ENCODE measurements at places on chromosomes 5 and 9.

GRCh38 chr9:114680259-114681001, 1.6 kb downstream of the TEX48 start:
- DNase-seq: no peak

GRCh38 chr5:75733767-75734166, 16.5 kb upstream of the POC5 start:
- DNase-seq: no peak

DNA sequence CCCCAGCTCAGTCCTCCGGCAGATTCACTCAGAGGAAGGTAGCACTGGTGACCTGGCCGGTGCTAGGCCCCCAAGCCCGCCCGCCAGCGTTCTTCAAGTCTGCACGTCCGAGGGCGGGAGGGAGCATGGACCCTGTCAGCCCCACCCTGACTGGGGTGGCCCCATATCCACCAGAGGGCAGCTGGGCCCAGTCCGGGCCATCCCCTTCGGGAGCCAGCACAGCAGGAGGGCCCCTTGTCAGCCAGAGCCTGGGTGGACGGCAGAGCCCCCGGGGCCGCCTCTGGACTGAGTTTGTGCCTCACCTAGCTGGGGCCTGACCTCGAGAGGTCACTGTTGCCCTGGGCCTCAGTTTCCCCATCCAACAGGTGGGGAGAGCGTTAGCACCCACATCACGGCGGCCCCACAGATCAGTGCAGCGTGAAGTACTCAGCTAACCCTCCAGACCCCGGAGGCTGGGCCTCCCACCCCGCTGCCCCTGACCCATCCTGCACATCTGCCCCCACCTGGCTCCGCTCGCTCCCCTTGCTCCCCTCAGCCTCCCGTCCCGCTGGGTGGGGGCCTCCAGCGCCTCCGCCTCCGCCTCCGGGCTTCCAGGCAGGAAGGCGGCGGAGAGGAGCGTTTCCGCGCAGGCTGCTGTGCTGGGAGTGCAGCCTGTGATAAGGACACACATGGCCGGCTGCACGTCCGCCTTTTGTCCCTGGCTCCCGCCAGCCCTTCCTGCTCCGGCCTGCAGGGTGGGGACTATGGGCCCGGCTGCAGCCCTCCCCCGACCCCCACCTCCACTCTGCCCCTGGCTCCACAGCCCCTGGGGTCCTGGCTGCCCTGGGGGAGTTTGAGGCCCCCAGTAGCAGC, 16.6 kb upstream of the EGFL7 start:
- no peak for DNase-seq

DNA sequence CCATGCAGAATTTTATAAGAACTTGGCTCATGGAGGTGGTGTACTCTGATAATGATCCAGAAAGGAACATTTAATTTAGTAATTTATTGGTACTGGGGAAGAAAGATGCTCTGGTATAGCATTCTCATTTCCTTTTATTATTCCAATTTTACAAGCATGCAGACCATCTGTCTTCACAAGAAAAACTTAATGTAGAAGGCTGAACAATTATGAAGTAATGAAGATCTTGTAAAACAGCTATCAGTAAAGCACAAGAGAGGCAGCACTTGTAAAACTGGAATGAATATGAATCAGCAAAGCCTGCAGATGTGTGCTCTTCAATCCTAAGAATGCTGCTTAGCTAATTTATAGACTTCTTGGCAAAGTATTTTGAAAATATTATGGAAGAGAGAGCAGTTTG, 300.0 kb downstream of the YTHDC2 start:
- no peak for DNase-seq

DNA sequence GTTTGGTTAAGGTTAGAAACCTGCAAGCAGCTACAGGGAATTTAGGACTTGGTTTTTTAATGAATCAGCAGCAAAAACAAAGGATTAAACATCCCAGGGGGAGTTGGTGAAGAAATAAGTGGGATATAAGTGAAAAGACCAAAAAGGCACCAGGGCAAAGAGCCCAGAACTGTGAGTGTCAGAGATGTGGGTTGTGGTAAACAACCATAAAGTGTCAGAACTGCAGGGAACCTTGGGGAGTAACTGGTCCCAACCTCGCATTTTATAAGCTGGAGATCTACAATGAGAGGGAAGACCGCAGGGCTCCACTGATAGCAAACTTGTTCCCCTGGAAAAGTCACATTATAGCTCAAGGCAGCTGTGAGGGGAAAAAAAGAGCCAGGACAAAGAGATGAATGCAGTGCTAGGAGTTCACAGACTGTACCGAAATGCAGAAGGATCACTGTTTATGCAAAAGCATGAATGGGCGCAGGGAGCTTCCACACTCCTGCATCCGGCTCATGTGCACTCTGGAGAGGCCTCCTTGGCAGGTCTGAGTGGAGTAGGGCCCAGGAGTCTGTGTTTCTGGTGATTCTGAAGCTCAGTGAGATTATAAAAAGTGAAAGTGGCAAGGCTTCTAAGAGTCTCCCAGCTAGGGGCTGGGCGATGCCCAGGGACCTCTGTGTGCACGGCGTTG, 156.3 kb downstream of the GOLPH3 start:
- DNase-seq: no peak

GRCh38 chr5:20494706-20495105, 506.7 kb upstream of the CDH18 start:
- no peak for DNase-seq

GRCh38 chr9:4661165-4661564, 929 bp upstream of the PLPP6 start:
- DNase-seq: no peak

DNA sequence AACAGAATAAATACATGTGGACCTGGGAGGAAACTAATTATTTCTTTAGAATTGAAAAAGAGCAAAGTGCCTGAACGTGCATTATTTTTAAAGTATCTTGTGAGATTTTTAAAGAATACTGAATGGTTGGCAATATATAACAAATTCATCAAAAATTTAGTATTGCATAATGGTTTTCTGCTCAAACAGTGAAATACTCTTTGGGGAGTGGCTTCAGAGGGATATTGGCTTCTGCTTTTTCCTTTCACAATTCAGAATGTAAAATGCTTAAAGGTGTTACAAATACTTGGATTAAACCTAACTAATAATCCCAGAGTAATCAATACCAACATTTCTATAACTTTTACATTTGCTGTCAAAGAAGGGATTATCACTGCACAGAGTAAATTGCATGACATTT, 379.3 kb upstream of the CHD1 start:
- no peak for DNase-seq

DNA sequence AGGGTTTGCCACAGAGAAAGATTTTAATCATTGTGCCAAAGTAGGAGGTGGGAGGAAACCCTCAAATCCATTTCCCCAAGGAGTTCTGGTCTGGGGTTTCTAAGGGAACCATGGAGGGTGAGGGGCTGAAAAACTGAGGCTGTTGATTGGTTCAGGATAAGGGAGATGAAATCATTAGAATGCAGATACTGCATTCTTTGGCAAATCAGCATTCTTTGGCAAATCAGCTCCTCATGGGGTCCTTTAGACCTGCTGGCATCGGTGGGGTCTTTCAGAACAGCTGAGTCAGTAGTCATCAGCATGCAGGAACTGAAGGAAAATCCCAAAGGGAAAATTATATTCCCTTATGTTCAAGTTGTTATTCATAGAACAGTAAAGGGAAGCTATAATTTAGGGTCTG, 585.5 kb downstream of the ISL1 start:
- no peak for DNase-seq

DNA sequence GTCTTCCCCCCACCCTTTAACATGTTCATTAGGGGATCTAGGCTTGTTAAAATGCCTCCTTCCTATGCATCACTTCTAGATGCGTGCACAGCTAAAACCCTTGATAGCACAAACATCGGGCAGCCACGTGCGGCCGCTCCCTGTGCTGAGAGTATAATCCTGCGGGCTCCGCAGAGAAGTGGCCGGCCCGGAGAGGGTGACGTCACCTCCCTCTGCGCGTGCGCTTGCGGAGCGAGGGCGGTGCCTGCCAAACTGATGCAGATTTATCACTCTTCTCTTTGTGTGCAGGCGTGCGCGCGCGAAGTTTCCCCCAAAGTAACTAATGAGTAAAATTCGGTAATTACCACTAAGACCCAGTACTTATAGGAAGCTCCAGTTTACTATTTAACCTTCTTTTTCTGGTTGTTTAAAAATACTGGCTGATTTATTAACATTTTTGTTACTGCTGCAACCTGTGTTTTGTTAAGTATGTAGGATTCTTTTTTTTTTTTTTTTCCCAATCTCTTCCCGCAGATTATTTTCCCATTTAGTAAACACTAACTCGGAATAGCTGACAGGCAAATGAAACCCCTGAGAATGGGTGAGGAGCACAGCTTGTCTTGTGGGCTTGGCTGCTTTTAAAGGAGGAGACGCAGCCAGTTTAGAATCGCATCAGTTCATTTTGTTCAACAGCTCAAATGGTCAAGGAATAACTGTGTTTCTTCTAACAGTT, 121.6 kb downstream of the TRIO start:
- DNase-seq: peak; percentile 84

DNA sequence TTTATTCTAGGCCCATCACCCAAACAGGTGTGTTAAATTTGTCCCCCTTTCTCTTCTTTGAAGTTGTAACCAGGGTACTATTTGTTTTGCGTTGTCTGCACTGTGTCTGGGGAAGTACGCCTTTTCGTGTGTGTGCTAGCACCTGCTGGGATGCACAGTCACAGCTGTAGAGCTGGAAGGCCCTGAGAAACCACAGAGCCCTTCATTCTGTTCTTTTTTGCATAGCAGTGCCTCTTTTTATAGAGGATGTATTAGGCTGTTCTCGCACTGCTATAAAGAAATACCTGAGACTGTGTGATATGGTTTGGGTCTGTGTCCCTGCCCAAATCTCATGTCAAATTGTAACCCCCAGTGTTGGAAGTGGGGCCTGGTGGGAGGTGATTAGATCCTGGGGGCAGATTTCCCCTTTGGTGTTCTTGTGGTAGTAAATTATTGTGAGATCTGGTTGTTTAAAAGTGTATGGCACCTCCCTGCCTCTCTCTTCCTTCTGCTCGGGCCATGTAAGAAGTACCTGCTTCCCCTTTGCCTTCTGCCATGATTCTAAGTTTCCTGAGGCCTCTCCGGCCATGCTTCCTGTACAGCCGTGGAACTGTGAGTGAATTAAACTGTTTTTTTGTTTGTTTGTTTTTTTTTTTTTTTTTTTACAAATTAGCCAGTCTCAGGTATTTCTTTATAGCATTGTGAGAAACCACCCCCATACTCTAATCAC, 14.0 kb downstream of the SEC61B start:
- no peak for DNase-seq

Measured in NCI-H187 treated with DMSO at 0.1 percent for 48 hours (cell line).